Motor neuron (in vitro differentiated cells): ENCODE measurements at places on chromosomes 1 and 21. TPM values are rescaled to one million over a fixed set of nuclear protein-coding genes. Genes with fewer than 3 reads are reported as not detected.
A peak's percentile ranks its signal among the peaks of the same experiment; 100 is the strongest.

DNA sequence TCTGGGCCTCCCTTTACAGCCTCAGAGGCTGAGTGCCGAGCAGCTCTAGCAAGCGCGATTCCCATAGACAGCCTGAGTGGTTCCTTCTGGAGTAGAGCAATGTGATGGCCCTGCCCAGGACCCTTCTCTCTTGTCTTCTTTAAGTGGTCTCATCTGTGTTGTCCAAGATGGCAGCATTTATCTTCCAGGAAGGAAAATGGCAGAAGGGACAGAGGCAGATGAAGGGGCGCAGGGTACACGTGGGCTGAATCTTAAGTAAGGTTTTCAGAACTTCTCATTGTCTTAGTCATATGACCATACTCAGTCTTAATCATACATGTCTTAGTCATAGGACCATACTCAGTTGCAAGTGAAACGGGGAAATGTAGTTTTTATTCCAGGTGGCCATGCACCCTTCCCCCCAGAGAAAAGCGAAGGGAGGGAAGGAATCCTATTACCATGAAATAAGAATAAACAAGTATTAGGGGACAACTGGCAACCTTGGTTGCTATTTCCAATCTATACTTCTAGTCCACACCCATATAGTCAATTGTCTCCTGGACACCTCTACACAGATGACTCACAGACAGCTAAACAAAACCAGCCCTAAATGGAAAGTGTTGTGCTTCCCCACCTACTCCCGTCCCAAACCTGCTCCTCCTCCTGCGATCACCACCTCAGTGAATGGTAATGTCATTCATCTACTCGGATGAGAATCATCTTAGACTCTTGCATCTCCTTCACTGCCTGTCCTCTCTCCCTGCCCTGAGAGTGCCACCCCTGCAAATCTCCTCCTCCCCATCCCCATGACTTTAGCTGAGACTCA lies 13.3 kb downstream of the OVAAL start:
- ATAC-seq = no peak

DNA sequence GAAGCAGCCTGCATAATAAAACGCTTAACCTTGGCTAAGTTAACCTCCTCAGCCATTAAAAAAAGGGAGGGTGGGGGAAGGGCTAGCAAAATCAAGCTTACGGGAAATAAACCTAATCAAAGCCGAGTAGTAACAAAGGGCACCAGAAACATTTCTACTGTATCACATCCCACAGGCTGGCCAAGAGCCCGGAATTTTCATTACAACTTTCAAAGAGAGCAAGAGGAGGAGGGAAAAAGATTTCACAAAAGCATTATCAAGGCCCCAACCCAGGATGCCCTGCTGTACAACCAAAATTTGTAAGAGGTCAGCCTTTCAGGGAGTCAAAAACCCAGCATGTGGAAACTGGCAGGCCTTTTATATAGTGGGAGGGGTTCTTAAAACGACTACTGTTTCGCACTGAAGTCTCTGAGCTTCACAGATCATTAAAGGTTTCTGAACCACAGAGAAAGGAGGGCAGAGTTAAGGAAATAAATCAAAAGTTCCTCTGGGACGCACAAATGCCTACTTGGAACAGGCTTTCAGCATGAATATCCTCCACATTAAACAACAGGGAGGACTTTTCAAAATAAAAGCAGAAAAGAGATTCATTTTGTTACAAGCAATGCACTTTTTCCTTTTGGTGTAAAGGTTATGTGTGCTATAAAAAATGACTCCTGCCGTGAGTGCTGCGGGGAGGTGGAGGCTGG lies 90.4 kb downstream of the SLC45A1 start:
- ATAC-seq = peak; percentile 48

- ATAC-seq = no peak
Observed at GRCh38 chr21:37982496-37983318, 66.5 kb upstream of the KCNJ6 start.

- peak; percentile 72 for ATAC-seq
Observed at GRCh38 chr21:16071092-16071491, 341.3 kb downstream of the USP25 start.

GRCh38 chr1:183301239-183301638 lies 115.2 kb downstream of the LAMC2 start:
- ATAC-seq = no peak

DNA sequence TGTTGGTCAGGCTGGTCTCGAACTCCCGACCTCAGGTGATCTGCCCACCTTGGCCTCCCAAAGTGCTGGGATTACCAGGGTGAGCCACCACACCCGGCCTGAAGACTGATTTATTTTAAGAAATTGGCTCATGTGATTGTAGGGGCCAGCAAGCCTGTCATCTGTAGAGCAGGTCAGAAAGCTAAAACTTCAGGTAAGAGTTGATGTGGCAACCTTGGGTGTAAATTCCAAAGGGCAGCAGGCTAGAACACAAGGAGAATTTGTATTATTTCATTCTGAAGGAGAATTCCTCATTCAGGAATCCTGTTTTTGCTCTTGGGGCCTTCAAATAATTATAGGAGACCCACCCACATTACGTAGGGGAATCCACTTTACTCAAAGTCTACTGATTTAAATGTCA lies 728.7 kb downstream of the LTN1 start:
- ATAC-seq = no peak

GRCh38 chr1:92851729-92852128 lies 19.9 kb downstream of the RPL5 start:
- no peak for ATAC-seq

DNA sequence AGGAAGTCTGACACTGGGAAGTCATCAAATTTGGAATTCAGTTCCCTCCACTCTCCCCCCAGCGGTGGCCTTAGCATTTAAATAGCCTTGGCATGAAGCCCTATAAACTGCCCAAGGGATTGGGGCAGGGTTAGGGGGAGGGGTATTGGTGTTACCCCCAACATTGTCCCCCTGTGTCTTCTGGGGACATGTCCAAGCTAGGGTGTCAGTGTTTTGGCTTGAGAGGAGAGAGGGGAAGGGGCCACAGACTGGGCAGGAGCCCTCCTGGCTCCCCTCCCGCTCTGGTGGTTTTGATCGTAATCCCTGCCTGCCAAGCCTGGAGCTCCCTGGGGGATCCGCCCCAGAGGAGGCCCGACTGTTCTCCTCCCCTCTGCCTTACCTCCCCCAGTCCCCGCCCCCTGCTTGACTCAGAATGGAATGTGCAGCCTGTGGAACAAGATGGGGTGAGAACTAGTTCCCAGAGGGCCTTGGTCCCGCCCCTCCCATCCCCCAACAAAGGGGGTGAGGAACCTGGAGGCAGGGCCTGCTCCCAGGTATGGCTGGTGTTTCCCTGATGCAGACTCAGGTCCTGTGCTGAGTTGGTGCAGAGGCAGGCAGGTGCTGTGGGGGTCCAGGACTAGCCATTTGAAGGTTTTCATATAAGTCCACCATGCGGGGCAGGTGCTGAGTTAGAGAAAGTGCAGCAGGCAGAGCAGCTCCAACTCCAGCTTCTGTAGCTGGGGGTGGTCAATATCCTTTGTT lies 7.4 kb downstream of the SOX13 start:
- ATAC-seq = peak; percentile 95

- ATAC-seq = peak; percentile 27
Observed at GRCh38 chr1:157170677-157171515, 32.7 kb upstream of the ETV3 start.

DNA sequence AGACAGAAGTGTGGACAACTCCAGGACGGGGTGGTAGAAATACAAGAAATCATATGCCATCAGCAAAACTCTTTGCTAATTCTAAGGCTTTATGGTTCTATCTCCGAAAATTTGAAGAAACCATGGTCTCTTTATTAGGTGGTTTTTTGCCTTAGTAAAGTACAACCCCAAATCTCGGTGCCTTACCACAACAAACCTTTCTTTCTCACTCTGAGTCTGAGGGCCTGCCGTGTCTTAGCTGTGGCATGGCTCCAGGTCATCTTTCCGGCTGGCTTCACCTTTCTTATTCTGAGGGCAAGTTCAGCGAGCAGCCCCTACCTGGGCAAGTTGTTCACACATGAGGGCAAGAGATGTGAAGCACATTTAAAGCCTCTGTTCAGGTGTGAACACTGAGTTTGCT lies 280.6 kb downstream of the TTLL7 start:
- no peak for ATAC-seq

GRCh38 chr21:34642211-34643075 lies 26.4 kb upstream of the CLIC6 start:
- no peak for ATAC-seq

ADCY10 gene
- total RNA-seq = 2.6 TPM in 1 of 2 replicates, not detected in the other
